ENCODE measurements at places on chromosomes 7 and 10. TPM values are rescaled to one million over a fixed set of nuclear protein-coding genes. Genes with fewer than 3 reads are reported as not detected.

DNA sequence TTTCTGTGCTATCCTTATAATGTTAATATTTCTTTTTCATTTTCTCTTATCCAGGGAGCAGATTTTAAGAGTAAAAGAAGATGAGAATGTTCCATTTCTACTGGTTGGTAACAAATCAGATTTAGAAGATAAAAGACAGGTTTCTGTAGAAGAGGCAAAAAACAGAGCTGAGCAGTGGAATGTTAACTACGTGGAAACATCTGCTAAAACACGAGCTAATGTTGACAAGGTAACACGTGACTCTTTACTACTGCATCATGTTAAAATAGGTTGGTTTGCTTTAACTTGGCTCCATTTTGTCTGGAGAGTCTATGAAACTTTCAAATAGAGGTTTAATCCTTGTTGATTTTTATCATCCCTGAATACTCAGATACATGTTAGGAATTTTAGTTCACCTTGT, 73.3 kb downstream of the RALA start:
- no peak for DNase-seq

DNA sequence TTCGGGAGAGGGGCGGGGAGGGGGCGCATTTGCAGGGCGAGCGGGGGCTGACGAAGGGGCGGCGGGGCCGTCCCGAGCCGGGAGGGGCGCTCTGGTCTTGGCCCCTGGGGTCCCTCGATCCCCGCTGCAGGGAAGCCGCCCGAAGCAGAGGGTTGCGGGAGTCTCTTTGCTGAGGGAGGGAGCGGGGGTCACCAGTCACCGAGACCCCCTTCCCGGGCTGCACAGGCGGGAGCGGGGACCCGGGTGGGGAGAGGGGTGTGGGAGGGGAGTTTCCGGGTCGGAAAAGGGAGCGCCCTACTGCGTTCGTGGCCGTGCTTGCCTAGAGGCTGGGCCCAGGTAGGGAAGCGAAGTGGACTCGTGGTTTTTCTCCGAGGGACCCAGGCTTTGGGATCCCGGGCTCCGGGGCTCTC, 422 bp downstream of the AP1S1 start:
- DNase-seq: no peak

- DNase-seq: no peak
These were observed 105.0 kb upstream of the KLF6 start for GRCh38 chr10:3889961-3890522.

- DNase-seq: no peak
These were observed 28.3 kb downstream of the C10orf120 start for GRCh38 chr10:122671355-122671754.

- no peak for DNase-seq
These were observed 205.6 kb downstream of the FOXP2 start for GRCh38 chr7:114620208-114620607.

DNA sequence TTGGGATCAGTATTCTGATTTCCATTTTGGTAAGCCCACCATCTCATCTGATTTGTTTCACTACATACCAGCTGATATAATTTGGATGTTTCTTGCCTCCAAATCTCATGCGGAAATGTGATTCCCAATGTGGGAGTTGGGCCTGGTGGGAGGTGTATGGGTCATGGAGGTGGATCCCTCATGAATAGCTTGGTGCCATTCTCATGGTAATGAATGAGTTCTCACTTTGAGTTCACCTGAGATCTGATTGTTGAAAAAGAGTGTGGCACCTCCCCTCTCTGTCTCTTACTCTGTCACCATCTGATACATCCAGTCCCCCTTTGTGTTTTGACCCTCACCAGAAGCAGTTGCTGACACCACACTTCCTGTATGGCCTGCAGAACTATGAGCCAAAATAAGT, 347.3 kb downstream of the ARL4A start:
- DNase-seq: no peak

DNA sequence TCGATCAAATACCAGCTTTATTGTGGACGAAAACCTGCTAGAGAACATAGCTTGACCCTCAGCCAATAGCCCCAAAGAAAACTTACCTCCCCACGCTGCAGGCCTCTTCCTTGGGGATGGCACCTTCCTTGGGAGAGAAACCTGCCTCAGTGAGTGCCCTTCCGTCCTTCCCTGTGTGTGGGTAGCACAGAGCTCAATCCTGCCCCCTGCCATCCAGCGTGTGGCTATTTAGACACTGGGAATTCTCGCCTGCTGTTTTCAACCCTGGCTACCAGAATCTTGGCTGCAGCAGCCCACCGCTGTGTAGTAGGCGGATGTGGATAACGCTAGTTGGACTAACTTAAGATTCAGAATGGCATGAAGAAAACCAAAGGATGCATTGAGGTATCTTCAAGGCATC, 238.2 kb downstream of the TEX36 start:
- DNase-seq: no peak

GRCh38 chr10:64409349-64409748, 888.1 kb downstream of the REEP3 start:
- no peak for DNase-seq

GRCh38 chr10:89810908-89811525, 109.6 kb downstream of the KIF20B start:
- DNase-seq: no peak

DNA sequence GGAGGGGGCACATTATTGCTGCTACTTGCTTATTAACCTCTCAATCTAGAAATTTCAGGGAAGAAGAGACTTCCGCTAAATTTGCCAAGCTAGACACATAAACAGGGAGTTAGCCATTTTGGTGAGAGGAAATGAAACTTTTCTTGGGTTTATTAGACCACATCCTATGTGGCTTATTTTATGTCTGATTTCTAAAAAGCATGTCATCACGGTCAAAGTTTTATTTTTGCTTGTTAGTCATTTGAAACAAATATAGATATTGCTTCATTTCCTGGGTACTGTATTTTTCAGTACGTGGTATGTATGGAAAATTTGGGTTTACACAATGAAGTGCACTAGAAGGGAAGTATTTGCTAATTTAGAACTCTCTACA, 144.1 kb downstream of the TCF7L2 start:
- DNase-seq: no peak

Gene PTN
- not detected for total RNA-seq

Gene DEPP1
- 0.32 TPM for total RNA-seq
